ENCODE measurements at places on chromosomes 3 and 15.

DNA sequence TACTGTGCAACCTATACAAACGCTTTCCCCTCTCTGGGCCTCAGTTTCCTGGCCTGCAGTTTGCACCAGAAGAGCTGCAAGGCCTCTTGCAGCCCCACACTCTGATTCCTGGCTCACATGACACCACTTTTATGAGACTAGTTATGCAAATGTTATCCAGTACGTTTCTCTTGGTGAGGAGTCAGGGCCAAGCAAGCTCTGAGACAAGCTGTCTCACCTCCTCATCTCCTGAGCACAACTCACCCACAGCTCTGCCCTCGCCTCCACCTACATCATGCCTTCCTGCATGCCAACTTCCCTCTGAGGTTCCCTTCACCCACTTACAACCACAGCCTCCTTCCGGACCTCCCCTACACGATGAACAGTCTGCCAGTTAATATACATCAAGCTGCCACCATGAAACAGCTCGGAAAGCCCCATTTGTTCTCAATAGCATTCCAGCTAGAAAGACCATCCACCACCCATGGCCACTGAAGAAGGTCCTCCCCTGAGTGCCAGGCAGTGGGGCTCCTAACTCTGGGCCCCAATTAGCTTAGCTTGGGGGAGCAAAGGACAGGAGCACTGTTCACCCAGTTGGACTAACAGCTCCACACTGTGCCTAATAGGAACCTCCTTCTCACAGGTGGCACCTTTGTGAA lies 25.0 kb downstream of the CRYGS start:
- peak; percentile 59 for DNase-seq

DNA sequence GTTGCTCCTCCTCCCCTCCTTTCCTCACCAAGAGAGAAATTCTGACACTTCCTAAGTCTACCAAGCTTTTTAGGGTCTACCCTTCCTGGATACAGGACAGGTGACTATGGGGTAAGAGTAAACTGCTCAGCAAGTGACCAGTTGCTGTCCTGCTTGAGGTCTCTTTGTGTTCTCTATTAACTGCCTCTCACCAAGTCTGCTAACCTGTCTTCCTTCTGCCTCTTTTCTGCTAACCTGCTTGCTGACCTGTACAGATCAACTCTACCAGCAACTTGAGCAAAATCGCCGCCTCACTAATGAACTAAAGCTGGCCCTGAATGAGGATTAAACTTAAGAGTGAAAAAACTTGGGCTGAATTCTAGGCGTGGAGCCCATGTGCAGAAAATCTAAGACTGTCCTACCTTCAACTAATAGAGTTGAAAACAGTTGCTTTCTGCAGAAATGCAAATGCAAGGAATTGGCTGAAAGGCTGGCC lies 27.1 kb downstream of the TPM1 start:
- DNase-seq, result no peak

- DNase-seq, result no peak
Observed at GRCh38 chr15:70098153-70098460, 390 bp upstream of the TLE3 start.

- peak; percentile 13 for DNase-seq
Observed at GRCh38 chr3:13544293-13544831, 4.6 kb upstream of the FBLN2 start.

DNA sequence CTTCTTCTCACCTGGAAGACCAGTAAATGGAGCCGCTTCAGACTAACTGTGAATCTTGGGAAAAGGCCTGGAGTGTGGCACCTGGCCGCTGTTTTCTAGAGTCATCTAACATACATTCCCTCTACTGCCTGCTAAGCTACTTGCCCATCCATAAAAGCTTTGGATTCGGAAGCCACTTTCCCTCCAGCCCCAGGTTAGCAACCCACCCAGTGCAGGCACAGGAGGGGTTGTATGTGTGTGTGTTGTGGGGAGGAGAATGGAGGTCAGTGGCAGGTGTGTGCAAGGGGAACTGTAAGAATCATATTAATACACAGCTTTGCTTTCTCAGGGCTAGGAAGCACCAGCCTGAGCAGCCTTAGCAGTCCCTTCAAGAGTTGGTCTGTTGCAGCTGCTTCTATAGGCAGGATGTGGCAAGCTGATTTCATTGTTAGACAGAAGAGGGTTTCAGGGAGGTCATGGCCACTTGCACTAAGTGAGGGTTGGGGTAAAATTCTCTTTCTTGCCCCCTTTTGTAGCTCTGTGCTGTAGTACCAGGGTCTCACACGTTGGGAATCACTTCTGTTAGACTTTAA lies 8.9 kb downstream of the NSUN3 start:
- no peak for DNase-seq

- no peak for DNase-seq
Observed at GRCh38 chr3:181076558-181076957, 87.0 kb upstream of the DNAJC19 start.

GRCh38 chr15:77782691-77783090 lies 150.0 kb upstream of the LINGO1 start:
- DNase-seq, result no peak

GRCh38 chr3:108117241-108117775 lies 26.5 kb upstream of the CD47 start:
- no peak for DNase-seq

DNA sequence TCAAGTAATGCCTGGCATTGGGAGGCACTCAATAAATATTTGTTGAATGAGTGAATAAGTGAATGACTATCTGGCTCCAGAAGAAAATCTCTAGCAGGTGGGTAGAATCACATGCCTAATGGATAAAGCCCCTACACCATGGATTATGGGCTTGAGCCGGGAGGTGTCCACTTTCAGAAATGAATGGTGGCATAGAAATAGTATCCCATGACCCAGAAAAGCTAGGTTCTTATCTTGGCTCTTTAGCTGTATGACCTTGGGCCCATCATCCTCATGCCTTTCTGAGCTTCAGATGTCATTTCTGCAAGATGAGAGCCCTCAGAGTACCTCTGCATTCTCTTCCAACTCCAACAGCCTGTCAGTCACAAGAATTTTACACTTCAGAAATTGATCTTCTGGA lies 37.3 kb upstream of the TNIK start:
- no peak for DNase-seq

DNA sequence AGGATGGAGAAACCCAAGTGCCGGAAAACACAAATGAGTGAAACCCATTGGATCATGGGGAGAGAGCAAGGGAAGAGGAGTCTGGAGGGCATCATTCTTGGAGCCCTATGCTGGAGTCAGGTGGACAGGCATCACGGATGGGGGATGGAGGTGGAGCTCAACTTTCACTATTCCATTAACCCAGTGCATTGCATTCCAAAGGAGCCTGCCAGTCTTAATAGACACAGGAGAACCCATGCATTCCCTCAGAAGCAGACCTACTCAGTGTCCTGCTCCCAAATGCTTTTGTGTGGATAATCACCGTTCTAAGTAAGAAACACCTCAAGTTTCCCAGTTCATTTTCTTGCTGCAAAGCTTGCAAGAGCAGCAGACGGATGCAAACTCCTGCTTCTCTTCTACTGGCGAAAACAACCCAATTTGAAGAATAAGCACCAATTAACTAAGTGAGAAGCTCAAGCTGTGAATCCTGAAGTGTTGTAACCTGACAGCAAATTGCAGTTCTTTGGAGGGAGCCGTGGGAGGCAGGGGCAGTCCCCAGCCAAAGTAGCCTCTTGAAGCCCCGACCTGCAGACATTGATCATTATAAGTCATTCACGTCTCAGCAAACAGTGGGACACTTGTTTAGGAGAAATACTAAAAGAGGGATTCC lies 25.3 kb downstream of the SEMA5B start:
- DNase-seq, result no peak

DNA sequence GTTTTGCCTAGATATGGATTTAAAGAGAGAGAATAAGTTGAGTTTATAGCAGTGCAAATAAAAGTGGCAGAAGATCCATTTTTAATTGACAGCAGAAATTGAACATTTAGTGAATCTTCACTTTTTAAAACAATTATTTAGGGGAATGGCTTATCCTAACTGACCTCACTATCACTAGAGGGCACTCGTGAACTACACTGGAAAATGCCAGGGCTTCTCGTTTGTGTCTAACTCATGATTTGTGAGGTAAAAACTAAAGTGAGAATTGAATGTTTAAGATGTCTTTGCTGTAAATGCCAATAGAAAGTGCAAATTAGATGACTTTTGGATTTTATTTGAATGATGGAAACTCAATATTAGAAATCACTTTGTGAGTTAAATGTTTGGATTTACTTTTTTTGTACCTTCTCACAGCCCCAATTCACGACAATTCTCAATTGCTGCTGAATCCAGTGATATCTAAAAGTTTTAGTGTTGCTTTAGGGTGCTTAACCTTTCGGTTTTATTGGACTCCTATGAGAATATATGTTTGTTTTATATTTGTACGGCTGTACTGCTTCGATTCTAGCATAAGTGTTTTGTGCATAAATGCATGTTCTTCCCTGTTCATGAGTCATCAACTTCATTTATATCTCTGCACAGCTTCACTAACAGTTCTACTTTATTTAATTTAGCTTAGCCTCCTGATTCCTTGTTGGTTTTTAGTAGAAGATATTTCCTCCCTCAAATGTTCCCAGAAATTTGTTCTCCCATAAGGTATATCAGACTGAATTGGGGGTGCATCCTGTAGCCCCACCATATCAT lies 462.1 kb downstream of the MFSD1 start:
- DNase-seq, result no peak

DNA sequence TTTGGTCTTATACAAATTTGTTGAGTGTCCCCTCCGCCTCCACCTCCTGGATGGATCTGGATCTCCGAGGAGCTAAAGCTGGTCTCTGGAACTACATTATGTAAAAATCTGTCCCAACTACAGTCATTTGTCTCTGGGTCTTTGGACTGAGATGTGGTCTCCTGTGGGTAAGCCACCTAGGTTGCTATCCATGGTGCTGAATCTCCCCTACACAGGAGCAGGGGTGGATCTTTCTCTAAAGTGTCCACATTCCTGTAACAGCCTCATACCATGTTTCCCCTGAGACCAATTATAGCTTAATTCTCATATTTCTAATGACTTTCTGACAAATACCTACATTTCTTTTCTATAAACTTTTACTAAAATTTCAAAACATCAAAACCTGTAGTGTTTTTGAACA lies 625.8 kb downstream of the TAFA4 start:
- DNase-seq, result no peak

DNA sequence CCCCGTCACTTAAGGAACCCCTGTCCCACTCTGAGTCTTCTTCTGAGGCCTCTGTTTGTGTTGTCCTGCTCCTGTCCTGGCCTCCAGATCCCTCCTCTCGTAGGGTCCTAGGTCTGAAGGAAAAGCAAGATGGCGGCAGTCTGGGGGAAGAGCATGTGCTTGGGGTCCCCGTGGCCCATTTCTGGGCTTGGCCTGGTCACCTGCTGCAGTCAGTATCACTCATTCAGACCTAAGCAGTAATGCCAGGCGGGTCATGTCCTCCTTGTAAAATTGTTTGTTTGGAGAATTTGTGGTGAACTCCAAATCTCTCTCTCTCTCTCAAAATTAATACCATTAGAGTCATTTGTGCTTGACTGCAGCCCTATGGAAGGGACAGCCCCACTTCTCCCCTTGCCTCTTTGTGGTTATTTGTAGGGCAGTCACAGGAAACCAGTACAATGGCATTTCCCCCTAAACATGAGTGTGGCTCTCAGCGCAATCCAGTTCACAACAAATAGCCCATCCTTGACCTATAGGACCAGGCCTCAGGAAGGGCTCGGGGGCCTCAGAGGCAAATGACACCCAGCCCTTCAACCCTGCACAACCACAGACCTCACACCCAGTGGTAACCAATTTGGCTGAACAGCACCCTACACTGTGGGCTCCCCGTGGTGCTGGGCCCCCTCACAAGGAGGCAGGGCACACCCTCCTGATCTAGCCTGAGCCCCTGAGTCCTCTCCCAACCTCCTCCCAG lies 173.5 kb downstream of the OR4M2 start:
- DNase-seq, result no peak

DNA sequence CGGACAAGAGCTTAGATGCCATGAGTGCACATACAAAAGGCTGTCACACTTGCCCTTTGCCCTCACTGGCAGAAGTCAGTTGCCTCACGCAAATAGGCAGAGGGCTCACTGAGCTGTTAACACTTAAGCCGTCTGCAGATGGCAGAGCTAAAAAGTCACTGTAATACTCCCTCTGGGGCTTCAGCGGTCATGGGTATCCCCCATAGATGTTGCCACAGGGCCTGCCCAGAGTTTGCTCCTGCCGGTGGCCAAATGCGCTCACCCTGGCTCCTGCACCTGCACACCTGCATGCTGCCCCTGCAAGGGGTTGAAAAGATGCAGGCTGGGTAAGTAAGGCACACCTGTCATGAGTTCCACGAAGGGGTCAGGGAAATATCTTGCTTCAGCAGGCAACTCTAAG lies 741.5 kb downstream of the EDEM1 start:
- no peak for DNase-seq

DNA sequence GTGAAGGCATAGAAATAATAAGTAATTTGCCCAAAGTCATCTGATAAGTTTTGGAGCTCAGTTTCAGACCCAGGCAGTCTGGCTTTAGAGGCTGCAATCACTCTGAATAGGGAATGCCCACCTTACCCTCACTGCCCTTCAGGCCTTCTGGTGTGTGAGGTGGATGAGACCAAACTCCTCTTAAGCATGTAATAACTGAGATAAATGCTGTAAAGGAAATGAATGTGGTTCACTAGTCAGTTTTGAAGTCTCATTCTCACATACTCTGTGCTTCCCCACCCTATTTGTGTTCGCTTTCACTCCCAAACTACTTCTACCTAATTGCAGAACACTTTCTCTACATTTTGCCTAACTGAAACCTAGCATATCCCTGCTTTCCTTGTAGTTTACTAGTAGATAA lies 144.1 kb downstream of the FILIP1L start:
- no peak for DNase-seq

DNA sequence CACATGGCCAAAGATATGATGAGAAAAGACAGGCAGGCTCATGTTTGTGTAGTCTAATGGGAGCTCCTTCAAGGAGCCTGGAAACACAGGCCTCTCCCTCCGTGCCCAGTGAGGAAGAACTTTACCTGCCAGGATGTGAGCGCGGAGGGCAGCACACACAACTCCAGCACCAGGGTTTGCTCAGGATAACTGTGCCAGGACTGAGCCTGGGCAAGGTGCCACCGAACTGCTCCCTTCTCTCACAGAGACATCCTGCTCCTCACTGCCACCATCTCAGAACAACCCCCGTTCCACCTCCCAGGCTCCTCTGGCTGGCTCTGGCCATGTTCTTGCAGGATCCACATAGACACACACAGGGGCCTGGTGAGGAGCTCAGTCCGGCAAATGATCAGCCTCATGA lies 87.4 kb downstream of the NUP210 start:
- no peak for DNase-seq

DNA sequence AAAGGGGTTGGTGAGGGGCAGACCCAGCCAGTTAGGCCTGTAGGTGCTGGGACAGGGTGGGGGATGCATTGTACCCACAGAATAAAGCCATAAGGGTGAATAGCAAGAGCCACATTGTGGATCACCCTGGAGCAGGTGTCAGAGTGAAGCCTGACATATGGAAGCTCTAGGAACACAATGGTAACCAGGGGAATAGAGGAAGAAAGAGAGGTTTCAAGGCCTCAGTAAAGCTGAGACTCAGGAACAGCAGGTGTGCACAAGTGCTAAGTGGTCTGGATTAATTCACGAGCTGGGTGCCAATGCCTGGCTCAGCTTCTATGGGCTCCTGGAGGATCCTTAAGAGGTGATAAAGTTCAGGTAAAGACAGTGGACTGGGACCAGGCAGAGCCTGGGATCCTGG lies 323.7 kb upstream of the CTNNB1 start:
- DNase-seq, result no peak

- DNase-seq, result no peak
Observed at GRCh38 chr3:161793194-161793930, 296.8 kb downstream of the OTOL1 start.

Measured in activated CD4-positive, alpha-beta T cell treated with anti-CD3 and anti-CD28 coated beads, Interleukin-2, amount 50 U/mL, for 24 hours (primary cell).